ENCODE measurements at places on chromosomes 1 and 21.
A peak's percentile ranks its signal among the peaks of the same experiment; 100 is the strongest.

GRCh38 chr1:10947181-10947580 is 65.3 kb upstream of the TARDBP start:
- DNase-seq: no peak

- DNase-seq: no peak
These were observed 19.4 kb downstream of the RGL1 start for GRCh38 chr1:183824291-183824690.

DNA sequence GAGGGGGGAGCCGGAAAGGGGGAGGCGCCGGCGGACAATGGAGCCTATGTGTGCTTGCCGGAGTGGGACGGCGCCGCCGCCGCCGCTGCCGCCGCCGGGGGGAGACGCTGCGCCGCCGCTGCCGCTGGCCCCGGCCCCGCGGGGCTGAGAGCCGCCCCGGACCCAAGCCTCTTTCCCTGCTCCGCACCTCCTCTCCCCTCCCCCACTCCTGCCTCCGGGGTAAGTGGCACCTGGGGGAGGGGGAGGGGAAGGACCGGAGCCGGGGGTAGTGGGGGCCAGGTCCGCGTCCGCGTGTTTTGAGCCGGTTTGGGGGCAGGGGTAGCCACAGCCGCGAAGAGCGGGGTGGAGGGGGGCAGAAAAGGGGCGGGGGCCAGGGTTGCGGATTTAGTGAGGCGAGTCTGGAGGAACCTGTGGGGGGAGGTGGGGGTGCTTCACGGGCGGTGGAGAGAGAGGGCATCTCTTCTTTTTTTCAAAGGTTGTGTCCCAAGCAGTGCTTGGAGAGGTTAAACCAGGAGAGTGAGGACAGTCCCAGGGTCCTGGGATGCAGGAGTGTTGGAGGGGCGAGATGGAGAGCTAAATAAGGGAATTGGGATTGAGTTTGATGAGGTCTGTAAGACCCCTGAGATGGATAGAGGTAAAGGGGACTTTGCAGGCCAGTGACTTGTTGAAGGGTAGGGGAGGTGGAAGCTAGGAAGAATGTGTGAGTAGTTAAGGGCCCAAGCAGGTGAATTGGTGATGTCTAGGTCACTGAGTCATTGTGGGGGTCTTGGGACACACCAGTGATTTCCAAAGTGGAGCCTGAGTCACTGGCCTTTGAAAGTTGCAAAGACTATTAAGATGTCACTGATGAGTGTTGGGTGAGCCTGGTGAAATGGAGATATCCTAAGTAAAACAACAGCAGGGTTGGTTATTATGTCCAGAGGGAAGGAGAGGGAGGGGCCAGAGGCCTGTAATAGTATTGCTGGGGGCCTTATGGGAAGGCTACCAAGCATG is 59.1 kb downstream of the BCL9 start:
- no peak for DNase-seq

DNA sequence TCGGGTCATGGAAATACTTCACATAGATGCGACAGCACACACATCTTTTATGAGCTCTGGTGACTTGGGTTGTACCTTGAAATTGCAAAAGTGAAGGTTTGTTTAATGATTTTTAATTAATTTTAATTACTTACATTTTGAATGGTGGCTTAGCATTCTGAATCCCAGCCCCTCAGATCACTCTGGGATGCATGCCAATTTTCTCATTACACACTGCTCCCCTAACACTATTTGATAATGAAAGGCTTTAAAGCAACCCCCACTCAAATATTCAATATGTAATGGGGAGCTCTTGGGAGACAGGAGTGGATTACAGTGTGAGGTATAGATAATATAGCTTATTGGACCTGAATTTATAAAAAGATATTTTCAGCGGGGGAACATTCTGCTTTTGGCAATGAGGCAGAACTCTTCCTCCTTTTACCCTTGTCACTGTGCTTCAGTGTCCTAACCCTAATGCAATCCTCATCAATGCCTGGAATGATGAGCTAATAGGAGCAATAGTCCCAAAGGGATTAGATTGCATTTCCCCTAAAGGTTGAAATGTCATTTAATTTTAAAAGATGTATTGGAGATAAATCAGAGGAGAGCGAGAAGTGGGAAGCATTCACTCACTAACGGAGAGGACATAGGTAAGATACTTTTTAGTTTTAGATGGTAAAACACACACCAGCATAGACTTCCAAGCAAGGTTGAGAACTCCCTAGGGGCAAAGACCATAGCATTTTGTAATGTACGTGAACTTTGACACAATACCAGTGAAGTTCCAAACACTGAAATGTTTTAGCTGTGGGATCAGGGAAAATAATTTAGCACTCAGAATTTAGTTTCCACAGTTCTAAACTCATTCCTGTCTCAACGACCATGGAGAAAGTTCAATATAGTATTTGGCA is 384.1 kb upstream of the PLXNA2 start:
- peak; percentile 20 for DNase-seq

DNA sequence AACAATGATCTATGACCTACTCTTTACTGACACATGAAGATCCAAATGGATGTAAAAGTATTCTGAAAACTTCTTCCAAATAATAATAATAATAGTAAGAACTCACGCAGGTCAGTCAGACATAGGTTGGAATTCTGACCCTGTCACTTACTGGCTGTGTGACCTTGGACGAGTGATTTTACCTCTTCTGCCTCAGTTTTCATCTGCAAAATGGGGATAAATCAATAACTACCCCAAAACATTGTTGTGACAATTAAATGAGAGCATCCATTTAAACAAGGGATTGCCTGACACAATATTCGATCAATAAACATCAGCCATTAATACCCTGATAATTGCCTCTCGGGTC is 556 bp downstream of the MECR start:
- DNase-seq: no peak

DNA sequence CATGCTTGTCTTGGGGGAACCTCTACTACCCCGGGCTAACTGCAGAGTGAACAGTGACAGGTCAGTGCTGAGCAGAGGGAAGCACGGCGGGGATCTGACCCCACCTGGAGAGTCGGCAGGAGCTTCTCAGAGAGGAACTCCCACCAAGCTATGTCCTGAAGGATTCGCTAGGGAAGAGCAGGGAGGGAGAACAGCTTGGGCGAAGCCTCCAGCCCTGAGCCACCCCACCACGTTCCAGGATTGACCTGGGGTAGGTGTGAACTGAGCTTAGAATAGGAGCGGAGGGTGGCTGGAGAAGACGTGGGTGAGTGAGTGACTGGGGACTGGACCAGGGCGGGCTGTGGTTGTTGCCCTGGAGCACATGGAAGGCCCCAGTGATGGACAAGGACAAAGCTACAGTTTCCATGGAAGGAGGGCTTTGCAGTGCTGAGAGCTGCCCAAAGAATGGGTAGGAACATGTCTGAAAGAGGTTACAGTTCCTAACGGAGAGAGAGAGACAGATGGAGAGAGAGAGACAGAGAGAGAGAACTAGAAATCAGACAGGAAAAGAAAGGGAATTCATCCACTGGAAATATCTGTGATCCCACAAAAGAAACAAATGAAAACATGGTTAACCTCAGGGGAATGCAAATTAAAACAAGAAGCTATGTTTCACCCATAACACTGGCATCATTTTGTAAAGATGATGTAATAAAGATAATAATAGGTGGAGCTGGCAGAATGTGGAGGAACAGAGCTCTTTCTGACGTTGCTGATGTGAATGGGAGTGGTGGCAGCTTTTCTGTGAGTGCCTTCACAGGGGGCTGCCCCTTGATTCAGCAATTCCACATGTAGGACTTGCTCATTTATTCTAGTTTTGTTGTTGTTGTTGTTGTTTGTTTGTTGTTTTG is 17.2 kb downstream of the BSND start:
- no peak for DNase-seq

- no peak for DNase-seq
These were observed 17.9 kb upstream of the THRAP3 start for GRCh38 chr1:36206323-36206858.

- no peak for DNase-seq
These were observed 15.1 kb downstream of the RNF19B start for GRCh38 chr1:32949519-32949918.

- no peak for DNase-seq
These were observed 47.3 kb downstream of the DMRTB1 start for GRCh38 chr1:53506355-53507050.

DNA sequence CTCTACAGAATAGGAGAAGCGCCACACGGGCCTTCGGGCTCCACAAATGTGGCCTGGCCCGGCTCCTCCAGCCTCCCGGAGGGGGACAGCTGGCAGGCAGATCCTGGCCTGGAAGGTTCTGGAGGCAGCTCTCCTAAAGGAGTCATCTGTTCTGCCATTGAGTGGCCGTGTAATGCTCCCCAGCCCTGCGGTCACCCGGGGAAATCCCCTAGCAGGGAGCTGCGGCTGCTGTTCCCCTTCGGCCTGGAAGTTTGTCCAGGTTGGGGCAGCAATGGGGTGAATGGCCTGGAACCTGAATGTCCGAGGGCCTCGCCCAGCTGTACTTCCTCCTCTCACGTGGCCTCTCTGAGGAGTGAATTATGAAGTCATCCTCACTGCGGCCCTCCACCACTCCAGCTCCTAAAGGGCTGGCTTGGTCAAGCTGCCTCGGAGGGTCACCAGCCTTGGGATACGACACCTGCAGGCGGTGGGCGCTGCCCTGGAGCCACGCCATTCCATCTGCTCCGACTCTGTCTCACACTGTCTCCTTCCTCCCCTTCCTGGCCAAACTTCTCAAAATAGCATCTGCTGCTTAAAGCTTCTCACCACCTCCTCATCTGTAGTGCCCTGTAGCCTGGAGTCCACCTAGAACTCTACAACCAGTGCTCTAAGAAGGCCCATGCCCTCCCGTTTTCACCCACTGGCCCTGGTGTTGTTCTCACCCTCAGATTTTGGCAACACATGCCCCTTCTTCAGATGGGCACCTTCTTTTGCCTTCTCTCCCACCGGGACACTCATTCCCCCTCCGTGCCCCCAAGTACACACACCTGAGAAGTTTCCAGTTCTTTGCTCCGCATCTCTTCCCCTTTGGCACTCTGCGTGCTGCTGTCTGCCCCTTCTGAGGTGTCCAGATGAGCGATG is 54.4 kb upstream of the TMPRSS2 start:
- DNase-seq: no peak

DNA sequence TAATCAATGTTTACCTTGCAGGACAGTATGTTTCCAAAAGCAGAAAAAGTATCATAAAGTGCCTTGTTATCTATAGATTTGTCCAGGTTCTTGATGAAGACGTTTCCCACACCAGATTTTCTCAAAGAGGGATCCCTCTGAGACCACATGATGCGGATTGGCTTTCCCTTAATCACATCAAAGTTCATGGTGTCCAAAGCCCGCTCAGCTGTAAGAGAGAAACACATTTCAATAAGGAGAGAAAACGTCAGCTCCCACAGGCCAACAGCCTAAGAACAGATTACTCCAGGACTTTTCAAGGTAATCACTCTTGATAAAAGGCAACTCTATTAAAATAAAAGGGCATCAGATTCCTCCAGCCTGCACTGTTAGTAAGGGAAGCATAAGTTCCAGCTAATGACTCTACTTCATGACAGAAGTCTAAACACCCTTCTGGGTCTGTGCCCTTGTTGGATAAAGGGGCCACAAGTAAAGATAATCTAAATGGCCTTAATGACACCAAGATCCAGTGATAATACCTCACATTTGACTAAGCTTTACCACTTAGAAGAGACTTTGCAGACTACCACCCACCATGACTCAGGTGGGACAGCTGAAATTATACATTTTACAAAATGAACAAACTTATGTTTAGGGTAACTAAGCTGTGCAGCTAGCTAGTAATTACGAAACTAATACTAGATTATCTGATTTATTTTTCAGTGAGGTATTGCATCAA is 4.1 kb downstream of the PABPC4 start:
- no peak for DNase-seq

- DNase-seq: no peak
These were observed 27.0 kb upstream of the IFNAR2 start for GRCh38 chr21:33202464-33203363.

DNA sequence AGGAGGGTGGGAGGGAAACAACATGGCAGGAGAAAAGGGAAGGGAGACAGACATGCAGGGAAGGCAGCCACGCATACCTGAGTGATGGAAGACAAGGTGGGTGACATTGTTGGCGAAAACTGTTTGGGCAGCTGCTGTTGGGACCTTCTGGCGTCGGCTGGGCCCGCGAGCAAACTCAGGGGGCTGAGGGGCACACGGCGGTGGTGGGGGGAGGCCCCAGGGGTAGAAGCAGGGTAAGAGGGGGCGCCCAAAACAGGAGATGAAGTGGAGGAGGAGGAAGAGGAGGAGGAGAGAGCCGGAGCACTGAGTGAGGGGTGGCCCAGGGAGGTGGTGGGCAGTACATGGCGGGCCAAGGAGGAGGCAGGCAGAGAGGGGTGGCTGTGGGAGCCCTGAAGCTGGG is 4.7 kb upstream of the DENND4B start:
- DNase-seq: no peak

DNA sequence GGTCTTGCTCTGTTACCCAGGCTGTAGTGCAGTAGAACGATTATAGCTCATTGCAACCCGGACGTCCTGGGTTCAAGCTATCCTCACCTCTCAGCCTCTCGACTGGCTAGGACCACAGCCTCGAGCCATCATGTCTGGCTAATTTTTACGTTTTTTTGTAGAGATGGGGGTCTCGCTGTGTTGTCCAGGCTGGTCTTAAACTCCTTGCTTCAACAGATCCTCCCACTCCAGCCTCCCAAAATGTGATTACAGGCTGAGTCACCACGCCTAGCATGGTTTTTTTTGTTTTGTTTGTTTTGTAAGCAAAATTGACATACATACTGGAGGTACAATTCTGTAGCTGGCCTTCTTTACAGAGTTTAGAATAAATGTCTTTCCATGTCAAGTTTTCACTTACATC is 994 bp upstream of the LAMTOR5 start:
- no peak for DNase-seq

- no peak for DNase-seq
These were observed 1.2 kb downstream of the LBR start for GRCh38 chr1:225426395-225427234.

DNA sequence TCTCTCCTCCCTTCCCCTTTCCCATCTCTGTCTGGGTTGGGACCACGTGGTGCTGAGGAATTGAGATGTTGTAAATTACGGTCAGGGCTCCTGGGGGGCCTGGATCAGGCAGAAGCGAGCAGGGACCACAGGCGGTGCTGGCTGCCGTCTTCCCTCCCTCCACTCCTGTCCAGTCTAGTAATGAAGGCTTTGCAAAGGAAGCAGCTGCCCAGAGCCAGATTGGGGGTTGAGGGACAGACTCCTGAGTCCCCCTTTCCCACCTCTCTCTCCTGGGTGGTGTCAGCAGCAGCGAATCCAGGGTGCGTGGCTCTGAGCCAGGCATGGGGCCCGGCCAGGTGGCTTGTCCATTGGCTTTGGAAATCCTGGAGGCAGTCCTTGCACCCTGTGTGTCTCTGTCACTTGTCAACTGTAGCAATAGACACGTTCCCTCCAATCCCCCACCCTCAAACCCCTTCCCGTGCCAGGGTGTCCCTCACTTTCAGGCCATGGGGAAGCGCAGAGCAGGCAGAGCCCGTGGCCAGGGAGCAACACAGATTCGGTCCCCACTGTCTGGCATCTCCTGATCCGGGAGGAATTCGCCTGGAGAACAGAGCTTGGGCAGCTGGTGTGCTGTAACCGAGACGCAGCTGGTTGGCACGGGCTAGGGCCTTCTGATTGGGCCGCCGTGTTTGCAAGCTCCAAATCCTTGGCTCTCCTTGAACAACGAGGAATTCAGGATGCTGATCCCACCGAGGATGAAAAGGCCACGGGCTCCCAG is 64.8 kb upstream of the WNT4 start:
- no peak for DNase-seq

GRCh38 chr1:159089184-159089791 is 12.7 kb upstream of the AIM2 start:
- no peak for DNase-seq

GRCh38 chr1:150164779-150165178 is 15.1 kb downstream of the PLEKHO1 start:
- DNase-seq: no peak

- DNase-seq: no peak
These were observed 42.2 kb upstream of the TRABD2B start for GRCh38 chr1:48039088-48040054.

Data from NCI-H748 treated with DMSO at 0.1 percent for 48 hours (cell line).